ENCODE measurements at places on chromosomes 3 and 15. TPM values are rescaled to one million over a fixed set of nuclear protein-coding genes. Genes with fewer than 3 reads are reported as not detected.

DNA sequence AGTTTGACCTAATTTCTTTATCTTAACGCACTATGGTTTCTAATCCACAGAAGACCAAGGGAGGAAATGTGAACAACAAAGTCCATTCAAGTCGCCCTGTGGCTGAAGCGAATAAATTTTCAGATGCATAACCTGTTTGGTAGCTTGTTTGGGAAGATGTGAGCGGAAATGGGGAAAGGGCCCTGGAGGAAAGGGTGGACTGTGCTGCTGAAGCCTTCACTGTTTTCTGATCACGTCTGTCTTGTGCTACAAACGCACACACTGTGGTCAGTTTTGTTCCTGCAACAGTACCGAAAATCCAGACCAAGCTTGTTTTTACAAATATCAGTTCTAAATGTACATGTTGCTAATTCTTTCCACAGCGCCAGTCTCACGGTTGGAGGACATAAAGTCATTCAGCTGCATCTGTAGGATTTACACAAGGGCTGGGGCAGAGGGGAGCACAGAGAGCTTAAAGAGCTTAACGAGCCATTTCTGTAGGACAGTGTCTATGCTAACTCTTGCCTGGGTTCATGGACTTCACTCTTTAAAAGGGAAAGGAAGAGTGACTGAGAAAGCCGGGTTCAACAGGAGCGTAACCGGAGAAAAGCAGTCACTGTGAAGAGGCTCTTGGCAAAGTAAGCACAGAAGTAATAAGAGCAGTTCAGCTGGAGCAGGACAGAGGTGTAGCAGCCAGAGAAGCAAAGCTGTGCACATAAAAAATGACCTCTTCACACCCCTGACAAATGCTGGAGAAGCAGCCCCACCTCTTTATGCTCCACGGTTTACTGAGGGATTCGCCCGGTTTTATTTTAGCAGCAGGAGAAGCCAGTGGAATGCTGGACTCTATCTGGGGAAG, 66.6 kb downstream of the USF3 start:
- DNase-seq = no peak

DNA sequence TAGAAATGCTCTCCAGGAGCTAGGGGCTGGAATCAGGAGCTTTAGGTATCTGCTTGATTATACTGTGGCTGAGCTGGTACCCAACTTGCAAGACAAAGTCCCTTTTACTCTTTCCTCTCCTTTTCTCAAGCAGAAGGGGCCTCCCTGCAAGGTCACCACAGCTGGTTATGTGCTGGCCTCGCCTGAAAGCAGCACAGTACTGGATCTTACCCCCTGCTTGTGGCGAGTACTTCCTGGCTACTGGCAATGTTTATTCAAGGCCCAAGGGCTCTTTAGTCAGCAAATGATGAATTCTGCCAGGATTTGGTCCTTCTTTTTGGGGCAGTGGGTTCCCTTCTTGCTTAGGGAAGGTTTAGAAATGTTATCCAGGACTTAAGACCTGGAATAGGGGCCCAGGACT, 234.6 kb downstream of the RAP2B start:
- no peak for DNase-seq

COL6A6 gene
- 0.42 TPM for total RNA-seq

DNA sequence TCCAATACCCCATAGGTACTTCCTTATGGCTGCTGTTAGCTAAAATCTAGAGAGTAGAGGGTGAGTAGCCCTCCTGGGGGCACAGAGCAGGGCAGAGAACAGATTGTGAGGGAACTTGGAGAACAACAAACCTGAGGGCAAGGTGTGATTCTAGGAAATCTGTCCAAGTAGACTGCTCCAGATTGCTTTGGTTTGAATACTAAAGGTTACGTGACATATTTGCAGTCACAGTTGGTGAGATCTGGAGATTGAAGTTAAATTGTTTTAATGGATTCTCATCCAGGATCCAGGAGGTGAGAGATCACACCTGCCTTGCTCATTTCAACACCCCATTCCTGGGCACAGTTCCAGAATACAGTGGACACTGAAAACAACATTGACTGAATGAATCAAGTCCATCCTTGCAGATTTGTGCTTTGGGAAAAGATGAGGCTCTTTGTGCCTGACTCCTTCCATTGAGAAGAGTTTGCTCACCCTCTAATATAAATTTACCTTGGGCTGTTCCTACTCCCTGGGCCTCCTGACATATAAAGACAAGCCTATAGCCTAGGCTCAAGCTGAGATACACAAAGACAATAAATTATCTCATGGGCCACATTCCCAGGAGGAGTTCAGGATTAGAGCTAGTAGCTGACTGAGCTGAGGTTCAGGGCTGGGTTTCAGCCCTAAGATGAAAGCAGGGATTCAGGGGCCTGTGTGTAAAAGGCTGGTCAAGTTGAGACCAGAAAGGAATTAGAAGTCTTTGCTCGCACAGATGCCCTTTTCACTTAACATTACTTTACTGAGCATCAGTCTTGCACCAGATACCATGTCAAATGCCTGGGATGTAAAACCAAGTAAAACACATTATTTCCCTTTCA, 400.9 kb upstream of the MCTP2 start:
- DNase-seq = no peak

GRCh38 chr3:181290941-181291340, 301.4 kb upstream of the DNAJC19 start:
- no peak for DNase-seq

DNA sequence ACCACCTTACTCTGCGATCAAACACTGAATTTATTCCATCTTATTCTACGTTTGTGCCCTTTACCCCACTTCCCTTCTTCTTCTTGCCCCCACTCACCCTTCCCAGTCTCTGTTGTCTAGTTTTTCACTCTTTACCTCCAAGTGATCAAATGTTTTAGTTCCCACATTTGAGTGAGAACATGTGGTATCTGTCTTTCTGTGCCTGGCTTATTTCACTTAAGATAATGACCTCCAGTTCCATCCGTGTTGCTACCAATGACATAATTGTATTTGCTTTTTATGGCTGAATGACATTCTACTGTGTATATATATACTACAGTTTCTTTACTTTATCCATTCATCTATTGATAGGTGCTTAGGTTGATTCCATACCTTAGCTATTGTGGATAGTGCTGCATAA, 78.8 kb downstream of the PDCD6IP start:
- DNase-seq = no peak

DNA sequence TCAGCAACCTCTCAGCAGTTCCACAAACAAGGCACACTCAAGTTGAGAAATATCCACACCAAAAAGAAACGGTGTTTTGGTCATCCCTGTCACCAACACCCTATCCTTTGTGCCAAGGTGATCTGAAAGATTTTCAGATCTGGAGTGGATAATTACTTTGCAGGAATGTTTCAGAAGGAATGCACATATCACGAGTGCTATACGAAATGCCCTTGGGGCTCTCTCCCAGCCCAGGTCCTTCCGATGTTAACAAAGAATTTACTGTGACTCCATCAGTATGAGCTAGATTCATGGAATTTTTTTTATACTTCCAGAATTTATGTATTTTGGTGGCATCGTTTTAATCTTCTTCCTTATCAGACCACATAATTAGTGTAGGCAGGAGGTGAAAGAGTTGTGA, 105.0 kb downstream of the GRM7 start:
- DNase-seq = no peak

DNA sequence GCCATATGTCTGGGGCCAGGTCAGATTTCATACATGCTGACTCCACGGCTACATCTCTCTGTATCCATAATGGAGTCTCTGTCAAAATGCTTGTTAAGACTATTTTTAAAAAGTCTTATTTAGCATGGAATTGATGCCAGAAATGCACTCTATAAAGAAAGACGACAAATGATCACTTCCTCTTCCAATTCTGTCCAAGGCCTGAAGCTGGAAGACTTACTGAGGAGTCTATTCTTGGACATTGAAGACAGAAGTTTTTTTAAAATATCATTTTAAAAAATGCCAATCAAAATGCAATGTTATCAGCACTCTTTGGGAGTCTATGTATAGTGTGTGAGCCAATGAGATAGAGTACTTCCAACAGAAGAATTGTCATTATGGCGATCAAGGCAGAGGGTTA, 27.9 kb upstream of the NMNAT3 start:
- no peak for DNase-seq

GRCh38 chr3:130779031-130779430, 32.4 kb upstream of the PIK3R4 start:
- DNase-seq = no peak

PLSCR2 gene
- total RNA-seq = 2.9 TPM

CCDC191 gene
- total RNA-seq = 3.4 TPM

KNG1 gene
- not detected for total RNA-seq

DNA sequence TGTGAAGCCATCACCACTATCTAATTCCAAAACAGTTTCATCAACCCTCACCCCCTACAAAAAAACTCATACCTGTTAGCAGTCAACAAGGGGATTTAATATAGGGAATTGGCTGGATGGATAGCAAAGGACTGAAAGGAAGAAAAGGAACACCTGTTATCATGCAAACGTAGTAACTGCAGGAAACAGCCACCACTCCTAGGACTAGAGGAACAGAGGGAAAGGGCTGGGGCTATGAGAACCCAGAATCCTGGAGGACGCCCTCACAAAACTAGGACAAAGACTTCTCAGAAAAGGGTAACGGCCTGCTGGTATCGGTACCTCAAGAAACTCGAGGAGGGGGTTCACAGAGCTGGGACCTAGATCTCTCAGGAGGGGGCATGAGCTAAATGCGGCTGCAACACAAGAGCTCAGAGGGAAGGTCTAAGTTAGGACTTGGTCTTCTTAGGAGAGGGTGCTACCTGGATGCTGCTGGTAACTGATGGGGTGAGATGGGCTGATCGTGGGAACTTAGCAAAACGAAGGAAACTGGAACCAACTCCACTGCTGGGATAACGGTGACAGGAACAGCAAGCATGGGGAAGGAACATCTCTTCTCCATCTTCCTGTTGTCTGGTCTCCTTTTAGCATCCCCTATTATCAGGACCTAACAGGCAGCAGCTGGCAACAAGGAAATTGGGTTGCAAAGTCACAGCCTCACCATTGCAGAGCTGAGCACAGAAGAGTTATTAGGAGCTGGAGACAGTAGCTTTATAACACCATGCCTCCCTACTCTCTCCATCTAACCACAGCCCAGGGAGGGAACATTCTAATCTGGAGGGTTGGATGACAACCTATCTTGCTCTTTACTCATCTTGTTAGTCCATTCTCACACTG, 147.7 kb downstream of the UACA start:
- no peak for DNase-seq

DNA sequence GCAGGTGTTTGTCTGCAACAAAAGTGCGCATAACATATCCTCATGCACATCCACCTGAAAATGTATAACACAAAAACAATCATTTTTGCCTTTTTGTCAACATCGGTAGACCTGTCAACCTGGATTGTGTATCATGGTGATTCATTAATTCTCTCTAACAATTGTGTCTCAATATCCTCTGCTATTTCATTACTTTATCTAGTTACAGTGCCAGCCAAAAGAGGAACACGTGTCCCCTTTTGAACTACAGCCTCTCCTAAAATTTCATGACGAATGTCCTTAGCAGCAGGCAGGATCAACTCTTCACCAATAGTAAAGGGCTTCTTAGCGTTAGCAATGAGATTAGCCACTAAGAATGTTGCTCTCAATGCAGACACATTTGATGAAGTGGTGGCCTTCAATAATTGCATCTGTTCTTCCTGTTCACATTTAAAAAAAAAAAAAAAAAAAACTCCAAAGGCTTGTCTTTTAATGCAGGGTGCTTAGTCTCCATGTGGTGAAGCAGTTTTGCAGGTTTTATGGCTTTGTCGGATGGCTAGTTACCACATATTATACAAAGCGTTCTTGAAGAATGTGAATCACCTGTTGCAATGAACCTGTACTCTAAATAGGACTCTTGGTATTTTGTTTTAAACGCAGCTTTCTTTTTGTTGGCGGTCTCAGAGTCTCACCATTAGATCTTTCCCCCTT, 45.7 kb upstream of the MCTP2 start:
- no peak for DNase-seq

DNA sequence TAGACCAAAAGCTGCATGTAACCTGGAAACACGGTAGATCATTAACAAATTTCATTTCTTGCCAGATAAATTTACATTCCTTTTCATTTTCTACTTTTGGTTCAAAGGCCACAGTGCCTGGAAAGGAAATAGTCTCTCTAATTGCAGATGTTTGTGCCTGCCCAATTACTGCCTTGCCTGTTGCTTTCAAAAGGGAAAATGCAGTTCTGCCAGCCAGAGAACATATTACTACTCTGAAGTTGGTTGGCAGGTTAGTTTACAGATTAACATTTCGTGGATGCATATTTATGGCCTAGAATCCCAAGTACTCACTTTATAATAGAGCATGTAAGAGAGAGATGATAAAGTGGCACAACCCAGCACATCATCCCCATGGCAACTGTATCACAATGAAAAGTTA, 124.3 kb upstream of the LRRC3B start:
- no peak for DNase-seq

- DNase-seq = no peak
Observed at GRCh38 chr3:127851899-127852298, 29.6 kb upstream of the MGLL start.

TJP1 gene
- total RNA-seq = 146 TPM

ZNF660 gene
- total RNA-seq = 3.8 TPM

DNA sequence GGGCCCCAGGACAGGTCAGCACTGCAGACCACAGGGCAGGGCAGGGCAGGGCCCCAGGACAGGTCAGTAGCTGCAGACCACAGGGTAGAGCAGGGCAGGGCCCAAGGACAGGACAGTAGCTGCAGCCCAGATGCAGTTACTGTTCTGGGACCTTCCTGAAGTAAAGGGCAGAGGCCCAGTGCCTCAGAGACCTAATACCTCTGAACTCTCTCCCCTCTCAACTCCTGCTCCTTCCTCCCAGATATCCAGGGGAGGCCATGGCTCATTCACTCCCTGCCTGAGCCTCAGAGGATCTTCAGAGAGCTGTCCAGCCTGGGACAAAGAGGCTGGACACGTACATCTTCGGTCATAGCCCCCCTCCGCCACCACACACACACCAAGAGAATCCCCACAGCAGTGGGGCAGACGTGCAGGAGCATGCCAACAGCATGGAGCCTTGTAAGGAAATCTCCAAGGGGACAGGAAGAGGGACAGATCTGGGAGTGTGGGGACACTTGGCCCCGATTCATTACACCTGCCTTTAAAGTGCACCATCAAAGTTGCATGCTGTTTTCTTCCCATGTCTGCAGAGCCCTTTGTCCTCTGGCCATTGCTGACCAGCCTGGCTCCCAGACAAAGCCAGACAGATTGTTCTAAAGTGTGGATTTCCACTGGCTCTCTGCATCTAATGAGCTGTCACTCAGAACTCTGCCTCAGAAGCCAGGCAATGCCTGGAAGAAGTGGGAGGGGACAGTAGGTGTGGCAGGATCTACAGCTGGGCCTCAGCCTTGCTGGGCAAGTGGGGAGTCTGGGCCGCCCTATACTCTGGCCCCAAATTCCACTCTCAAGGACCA, 24.2 kb upstream of the BUB1B start:
- DNase-seq = no peak

CLRN1 gene
- total RNA-seq = not detected

Measured in thoracic aorta (tissue), 2 donors.